ENCODE measurements at places on chromosomes 2 and 18. TPM values are rescaled to one million over a fixed set of nuclear protein-coding genes. Genes with fewer than 3 reads are reported as not detected.

ALLC gene
- total RNA-seq = not detected

MROH2A gene
- not detected for total RNA-seq

RNF138 gene
- 53.2 TPM for total RNA-seq

- H3K4me3 ChIP-seq = no peak overlapping the region
- H3K36me3 ChIP-seq = no peaks in the 10 kb centered on the region
- DNase-seq = no peak
- no peaks in the 10 kb centered on the region for H3K4me1 ChIP-seq
- H3K27me3 ChIP-seq = no peaks in the 10 kb centered on the region
These were observed 12.0 kb downstream of the RUFY4 start for GRCh38 chr2:218081063-218081462.

DNA sequence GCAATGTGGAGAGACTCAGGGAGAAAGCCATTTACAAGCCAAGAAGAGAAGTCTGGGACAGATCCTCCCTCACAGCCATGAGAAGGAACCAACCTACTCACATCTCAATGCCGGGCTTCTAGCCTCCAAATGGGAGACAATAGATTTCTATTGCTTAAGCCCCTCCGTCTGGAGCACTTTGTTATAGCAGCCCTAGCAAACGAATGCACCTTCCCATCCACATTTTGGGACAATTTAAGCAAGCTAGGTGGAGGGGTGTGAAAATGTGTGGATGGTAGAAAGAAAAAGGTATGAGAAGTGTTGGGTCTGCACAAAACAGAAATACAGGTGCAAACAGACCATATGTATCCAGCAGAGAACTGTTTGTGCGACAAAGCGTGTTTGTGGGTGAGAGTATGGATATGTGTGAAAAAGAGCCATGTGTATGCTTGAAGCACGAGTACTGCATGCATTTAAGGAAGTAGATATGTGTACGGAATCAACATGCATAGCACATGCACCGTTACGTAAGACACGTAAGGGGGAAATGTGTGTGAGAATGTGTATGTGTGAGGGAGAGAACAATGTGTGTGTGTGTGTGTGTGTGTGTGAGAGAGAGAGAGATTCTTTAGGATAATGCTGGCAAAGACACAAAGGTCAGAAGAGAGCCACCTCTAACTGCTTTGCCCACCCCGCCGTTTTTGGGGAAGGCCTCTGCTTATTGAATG, 13.1 kb upstream of the E2F6 start:
- H3K4me3 ChIP-seq = no peak overlapping the region
- no peaks in the 10 kb centered on the region for H3K36me3 ChIP-seq
- H3K27me3 ChIP-seq = peaks cover 18% of the 10 kb centered on the region
- H3K4me1 ChIP-seq = no peaks in the 10 kb centered on the region
- H3K27ac ChIP-seq = no peak overlapping the region
- DNase-seq = no peak

GRCh38 chr18:56158676-56159075, 479.7 kb downstream of the TXNL1 start:
- H3K27me3 ChIP-seq = no peaks in the 10 kb centered on the region
- H3K36me3 ChIP-seq = no peaks in the 10 kb centered on the region
- no peak overlapping the region for H3K4me3 ChIP-seq
- no peaks in the 10 kb centered on the region for H3K4me1 ChIP-seq
- no peak overlapping the region for H3K27ac ChIP-seq
- DNase-seq = no peak

DNA sequence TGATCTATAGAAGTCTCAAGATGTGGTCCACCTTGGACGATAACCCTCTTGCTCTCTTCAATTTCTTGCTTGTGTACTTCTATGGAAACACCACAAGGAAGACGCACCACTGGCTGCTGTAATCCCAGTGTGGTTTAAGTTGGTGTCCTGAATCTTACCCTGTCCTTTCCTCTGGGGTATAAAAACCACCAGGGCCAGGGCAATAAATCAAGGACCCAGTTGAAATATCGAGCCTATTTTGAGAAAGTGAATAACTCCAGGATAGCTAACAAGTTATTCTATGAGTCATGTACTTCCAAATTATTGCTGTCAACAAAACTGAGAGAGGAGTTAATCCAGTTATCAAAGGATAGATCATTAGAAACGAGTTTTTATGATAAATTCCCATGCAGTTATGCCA, 137.0 kb downstream of the RND3 start:
- H3K27ac ChIP-seq = no peak overlapping the region
- H3K4me3 ChIP-seq = no peak overlapping the region
- H3K4me1 ChIP-seq = no peaks in the 10 kb centered on the region

- H3K4me1 ChIP-seq = no peaks in the 10 kb centered on the region
- H3K36me3 ChIP-seq = no peaks in the 10 kb centered on the region
- no peak overlapping the region for H3K4me3 ChIP-seq
- no peaks in the 10 kb centered on the region for H3K27me3 ChIP-seq
- no peak overlapping the region for H3K27ac ChIP-seq
These were observed 129.5 kb upstream of the TMEM200C start for GRCh38 chr18:6024745-6025248.

GRCh38 chr2:128354726-128355470, 36.2 kb upstream of the HS6ST1 start:
- H3K36me3 ChIP-seq = no peaks in the 10 kb centered on the region
- no peak overlapping the region for H3K4me3 ChIP-seq
- H3K27me3 ChIP-seq = no peaks in the 10 kb centered on the region
- no peaks in the 10 kb centered on the region for H3K4me1 ChIP-seq
- DNase-seq = no peak

DNA sequence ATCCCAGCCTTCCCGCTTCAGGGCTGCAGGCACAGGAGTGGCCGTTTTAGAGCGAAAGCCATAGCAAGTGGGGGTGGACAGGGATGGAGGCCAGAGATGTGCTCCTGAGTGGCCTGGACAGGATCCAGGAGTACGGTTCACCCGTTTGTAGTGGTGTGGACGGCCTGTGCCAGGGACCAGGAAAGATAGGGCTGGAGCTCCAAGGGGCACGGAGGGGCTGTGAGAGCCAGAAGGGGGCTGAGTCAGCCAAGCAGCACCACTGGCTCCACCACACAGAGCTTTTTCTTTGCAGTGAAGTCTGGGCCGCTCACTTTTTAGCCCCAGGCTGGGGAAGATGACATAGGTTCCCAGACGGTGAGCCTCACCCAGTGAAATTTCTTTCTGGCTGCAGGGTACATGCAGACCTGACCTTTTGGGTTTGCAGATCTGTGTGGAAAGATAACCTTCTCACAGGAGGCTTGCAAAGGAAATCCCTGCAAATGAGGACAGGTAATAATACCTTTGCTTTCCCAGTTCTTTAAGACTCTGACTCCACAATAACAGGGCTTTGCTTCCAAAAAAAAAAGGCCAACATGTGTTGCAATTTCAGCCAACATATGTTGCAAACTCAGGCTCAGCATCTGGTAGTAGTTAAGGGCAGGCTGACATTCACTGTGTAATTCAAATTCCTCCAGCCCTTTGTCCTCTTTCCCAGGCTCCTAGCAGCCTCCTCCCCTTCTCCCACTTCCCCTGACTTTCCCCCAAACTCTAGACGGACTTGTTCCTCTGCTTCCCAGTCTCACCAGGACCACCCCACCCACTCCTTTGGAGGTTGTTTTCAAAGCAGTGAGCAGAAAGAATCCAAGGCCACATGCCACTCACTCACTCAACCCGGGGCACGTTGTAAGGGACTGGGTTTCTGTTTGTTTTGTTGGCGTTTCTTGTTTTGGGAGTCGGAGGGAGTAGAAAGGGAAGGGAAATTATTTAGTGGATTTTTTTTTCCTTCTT, 20.3 kb upstream of the LAPTM4A start:
- H3K4me1 ChIP-seq = no peaks in the 10 kb centered on the region
- no peak for DNase-seq
- no peaks in the 10 kb centered on the region for H3K36me3 ChIP-seq
- no peak overlapping the region for H3K4me3 ChIP-seq

- no peaks in the 10 kb centered on the region for H3K4me1 ChIP-seq
- DNase-seq = no peak
- no peaks in the 10 kb centered on the region for H3K36me3 ChIP-seq
- no peak overlapping the region for H3K27ac ChIP-seq
These were observed 92.8 kb downstream of the RTN4 start for GRCh38 chr2:54957321-54957999.

DNA sequence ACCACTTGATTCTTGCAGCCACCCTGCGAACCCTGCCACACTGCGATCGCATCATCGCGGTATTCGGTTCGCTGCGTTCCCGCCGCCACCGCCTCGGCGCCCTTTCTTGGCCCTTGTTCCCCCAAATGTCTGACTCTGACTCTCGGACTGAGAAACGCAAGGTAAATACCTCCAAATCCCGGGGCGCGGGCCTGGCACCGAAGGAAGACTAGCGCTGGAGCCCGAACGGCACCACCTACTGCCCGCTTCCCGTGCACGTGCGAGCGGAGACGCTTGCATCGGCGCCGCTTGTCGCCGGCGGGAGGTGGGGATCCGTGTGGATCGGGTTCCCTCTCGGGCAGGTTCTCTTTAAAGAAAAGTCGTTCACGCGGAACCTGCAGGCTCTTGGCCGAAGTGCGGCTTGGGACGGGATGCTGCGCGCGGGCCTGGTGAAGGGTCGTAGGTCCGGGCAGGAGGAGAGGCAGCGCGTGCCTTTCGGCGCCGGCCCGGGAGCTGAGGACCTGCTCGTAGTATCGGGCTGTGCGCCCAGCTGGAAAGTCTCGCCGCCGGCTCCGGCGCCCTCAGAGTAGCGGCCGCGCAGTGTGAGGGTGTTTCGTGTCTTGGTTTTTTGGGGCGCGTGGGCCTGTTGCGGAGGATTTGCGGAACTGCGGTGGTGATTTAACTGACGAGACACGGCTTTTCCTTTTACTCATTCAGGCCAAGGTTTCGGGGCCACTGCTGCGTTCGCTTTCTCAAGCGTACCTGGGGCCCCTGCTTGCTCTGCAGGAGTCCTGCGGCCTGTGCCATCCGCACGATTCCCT, 514 bp downstream of the BCL2L11 start:
- DNase-seq = peak; percentile 50
- H3K4me3 ChIP-seq = peak overlapping the region; percentile 82
- H3K27ac ChIP-seq = peak overlapping the region; percentile 86
- H3K27me3 ChIP-seq = peaks cover 7% of the 10 kb centered on the region
- no peaks in the 10 kb centered on the region for H3K36me3 ChIP-seq

DNA sequence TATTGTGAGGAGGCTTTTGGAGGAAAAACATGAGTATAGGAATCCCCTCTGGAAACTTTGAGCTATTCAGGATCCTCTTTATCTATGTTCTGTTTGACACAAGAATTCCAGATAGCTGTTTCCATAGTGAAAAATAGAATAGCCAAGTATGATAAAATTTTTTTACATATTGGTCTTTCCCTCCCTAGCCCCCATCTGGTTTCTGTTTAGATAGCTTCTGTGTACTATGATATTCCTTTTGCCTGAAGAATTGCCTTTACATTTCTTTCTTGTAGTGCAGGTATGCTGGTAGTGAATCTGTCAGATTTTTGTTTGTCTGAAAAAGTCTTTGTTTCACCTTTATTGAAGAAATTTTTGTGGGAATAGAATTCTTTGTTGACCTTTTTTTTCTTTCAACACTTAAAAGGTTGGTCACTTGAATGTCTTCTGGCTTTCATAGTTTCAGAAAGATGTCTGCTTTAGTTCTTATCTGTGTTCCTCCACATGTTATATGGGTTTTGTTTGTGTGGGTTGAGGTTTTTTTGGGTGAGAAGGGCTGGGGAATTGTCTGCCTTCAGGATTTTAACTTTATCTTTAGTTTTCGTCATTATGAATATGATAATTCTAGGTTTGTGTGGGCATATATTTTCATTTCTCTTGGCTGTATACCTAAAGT, 29.9 kb upstream of the FBLN7 start:
- no peaks in the 10 kb centered on the region for H3K4me1 ChIP-seq
- DNase-seq = no peak
- peaks cover 4% of the 10 kb centered on the region for H3K36me3 ChIP-seq
- H3K27me3 ChIP-seq = no peaks in the 10 kb centered on the region
- no peak overlapping the region for H3K27ac ChIP-seq
- H3K4me3 ChIP-seq = no peak overlapping the region

DNA sequence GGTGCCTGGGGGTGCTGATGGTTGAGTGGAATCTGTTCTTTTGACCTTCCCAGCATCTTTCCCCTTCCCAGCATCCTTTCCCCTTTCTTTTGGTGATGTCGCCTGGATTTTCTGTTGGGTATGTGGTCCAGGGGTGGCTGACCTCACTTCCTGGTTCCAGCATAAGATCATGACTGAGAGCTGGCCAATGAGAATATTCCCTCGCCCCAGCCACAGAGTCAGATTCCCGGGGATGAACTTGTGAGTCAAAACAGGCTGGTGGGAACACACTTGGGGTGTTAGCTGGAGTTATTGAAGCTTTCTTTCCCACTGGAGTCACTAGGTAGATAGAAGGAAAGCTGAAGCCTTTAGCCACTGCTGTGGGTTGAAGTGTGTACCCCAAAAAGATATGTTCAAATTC, 28.0 kb upstream of the FOSL2 start:
- H3K27me3 ChIP-seq = no peaks in the 10 kb centered on the region
- no peak overlapping the region for H3K27ac ChIP-seq
- no peaks in the 10 kb centered on the region for H3K36me3 ChIP-seq
- H3K4me1 ChIP-seq = peaks cover 8% of the 10 kb centered on the region
- H3K4me3 ChIP-seq = no peak overlapping the region
- no peak for DNase-seq

DNA sequence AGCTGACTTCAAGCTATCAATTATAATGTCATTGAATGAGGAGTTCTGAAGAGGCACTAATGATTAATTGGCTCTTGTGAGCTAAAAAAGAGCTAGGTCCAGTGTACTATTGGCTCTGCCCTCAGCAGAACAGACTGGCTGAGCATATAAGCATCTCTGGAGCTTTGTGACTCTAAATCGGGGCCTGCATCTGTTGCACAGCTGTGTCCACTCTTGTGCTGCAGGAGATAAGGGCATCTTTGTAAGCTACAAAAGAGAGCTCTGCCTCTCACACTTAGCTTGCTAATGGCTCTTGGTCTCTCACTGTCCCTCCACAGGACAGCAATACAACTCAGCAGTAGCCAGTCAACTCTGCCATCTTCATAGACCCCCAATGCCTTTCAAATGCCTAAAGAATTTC, 61.5 kb upstream of the L3MBTL4 start:
- H3K4me3 ChIP-seq = no peak overlapping the region
- no peaks in the 10 kb centered on the region for H3K27me3 ChIP-seq
- no peaks in the 10 kb centered on the region for H3K36me3 ChIP-seq
- H3K27ac ChIP-seq = no peak overlapping the region
- DNase-seq = no peak
- H3K4me1 ChIP-seq = no peaks in the 10 kb centered on the region

DNA sequence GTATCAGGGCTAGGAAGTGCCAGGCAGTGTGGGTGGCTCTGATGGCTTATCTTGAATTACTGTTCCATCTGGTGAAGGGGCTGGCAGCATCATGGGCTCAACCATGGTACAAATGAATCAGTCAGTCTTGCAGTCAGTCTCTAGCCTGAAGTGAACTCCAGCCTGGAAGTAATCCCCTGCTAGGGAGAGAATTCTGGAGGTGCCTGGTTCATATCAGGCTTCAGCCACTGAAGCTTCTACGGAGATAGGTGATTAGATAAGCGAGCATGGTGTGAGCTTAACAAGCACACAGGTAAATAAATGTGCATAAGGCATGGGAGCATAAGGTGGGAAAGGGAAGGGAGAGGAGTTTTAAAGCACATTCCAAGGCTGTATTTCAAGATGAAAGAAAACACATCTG, 541.7 kb downstream of the MBD2 start:
- no peaks in the 10 kb centered on the region for H3K4me1 ChIP-seq
- no peaks in the 10 kb centered on the region for H3K36me3 ChIP-seq
- no peaks in the 10 kb centered on the region for H3K27me3 ChIP-seq
- no peak for DNase-seq
- no peak overlapping the region for H3K27ac ChIP-seq

GRCh38 chr2:190781604-190782198, 98.9 kb upstream of the GLS start:
- peak; percentile 65 for DNase-seq
- H3K27ac ChIP-seq = no peak overlapping the region
- no peaks in the 10 kb centered on the region for H3K36me3 ChIP-seq
- H3K4me1 ChIP-seq = no peaks in the 10 kb centered on the region

All from colonic mucosa (tissue), 4 donors.